Hematopoietic multipotent progenitor cell treated with erythropoietin and hydrocortisone succinate and interleukin-3 and kit ligand, for 6 days (in vitro differentiated cells): ENCODE measurements at places on chromosomes 16 and 17.

- DNase-seq: no peak
These were observed 120.4 kb upstream of the C17orf78 start for GRCh38 chr17:37255432-37255831.

GRCh38 chr17:1177016-1177700, 2.6 kb downstream of the ABR start:
- no peak for DNase-seq

GRCh38 chr16:60203525-60204124, 1469.5 kb upstream of the GOT2 start:
- peak; percentile 15 for DNase-seq

GRCh38 chr17:76384222-76384986, at the start of gene SPHK1:
Gene SPHK1, plus strand, starts transcription at chr17:76384609. Its CDS starts 1,036 bp downstream, at chr17:76385645.
- DNase-seq: peak; percentile 86

DNA sequence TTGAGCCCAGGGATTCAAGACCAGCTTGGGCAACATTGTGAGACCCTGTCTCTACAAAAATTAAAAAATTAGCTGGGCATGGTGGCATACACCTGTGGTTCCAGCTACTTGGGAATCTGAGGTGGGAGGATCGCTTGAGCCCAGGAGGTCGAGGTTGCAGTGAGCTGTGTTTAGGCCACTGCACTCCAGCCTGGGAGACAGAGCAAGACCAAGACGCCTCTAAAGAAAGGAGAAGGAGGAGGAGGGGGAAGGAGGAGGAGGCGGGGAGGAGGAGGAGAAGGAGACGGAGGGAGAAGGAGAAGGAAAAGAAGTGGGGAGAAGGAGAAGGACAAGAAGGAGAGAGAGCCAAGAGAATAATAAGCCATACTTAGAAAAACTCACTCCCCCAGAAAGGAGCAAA, 35.9 kb downstream of the STXBP4 start:
- DNase-seq: no peak

DNA sequence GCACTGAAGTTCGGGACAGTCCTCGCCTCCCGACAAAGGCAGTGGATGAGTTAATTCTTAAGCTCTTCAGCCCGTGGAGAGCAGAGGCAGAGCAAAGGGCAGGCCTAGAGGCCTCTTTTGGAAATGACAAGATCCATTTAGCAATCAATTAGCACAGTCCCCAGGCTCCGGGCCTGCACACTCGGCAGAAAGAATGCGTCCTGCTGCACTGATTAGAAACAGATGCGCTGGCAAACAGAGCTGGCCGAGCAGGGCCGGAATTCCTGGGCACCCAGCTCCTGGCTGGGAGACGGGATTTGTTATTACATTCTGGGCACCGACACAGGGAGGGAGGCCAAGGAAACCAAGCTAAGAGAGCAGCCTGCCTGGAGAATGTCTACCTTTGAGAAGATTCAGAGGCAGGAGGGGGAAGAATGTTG, 162.9 kb downstream of the COPRS start:
- no peak for DNase-seq
